ENCODE measurements at places on chromosomes 3 and 15.
A peak's percentile ranks its signal among the peaks of the same experiment; 100 is the strongest.

DNA sequence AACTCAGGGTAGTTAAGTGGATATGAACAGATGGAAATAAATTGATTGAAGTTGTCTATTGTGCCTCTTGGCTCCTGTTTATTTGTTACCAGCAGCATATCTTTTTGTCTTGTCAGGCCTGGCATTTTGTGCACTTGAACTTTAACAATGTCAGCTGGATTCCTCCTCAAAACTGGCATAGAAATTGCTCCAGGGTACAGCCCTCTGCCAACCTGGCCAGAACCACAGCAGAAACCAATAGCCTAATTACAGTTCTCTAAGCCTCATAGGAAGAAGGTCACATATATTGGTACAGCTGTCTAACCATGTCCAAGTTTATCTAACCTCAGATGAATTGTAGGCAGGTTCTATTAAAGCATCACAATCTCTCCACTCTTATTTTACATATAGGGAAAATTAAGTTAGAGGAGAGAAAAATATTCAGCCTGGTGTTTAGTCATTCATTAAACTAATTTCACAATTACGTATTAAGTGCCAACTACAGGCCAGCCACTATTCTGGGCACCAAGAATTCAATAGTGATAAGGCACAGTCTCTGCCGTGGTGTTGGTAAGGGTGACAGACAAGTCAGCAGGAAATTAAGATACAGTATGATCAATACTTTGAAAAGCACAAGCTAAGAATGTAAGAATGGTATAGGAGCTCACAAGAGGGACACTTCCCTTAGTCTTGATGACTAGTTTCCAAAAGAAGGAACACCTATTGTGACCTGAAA, 452.9 kb upstream of the NECTIN3 start:
- no peak for DNase-seq

GRCh38 chr15:66608881-66609280, 43.1 kb upstream of the LCTL start:
- DNase-seq = no peak

DNA sequence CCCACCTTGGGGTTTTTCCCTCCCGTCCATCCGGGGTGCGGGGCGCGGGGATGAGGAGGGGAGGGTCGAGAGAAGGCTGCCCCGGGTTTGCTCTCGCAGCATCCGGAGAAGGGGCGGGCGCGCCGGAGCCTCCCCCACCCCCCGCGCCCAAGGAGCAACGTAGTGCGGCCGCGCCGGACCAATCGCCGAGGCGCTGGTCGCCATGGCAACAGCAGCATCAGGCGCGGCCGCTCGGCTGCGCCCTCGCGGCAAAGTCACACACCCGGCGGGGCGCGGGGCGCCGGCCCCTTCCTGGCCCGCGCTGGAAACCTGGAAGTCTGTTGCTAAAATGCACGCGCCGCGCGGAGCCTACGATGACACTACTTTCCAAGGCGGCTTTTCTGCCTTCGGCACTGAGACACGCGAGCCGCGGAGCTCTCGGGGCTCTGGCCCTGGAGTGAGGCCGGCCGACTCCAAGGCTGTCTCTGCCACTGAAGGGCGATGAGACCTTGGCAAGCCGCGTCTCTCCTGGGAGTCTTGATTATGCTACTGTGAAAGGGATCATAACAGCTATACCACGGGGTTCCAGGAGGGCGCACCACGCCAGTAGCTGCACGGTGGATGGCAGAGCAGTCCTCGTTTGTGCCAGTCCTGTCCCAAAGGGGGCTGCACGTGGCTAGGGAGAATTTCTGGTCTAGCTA, at the start of gene IQSEC1:
TSS of gene IQSEC1 (minus strand) at position 104 of the 680 bp plus-strand sequence. CDS start 415 bp downstream, outside the sequence.
- no peak for DNase-seq

- no peak for DNase-seq
Measured at GRCh38 chr3:174710612-174711011, 148.5 kb upstream of the NAALADL2 start.

GRCh38 chr15:73127302-73127936, 75.2 kb downstream of the NEO1 start:
- DNase-seq = peak; percentile 17

GRCh38 chr3:160210341-160210740, 14.9 kb upstream of the C3orf80 start:
- no peak for DNase-seq

DNA sequence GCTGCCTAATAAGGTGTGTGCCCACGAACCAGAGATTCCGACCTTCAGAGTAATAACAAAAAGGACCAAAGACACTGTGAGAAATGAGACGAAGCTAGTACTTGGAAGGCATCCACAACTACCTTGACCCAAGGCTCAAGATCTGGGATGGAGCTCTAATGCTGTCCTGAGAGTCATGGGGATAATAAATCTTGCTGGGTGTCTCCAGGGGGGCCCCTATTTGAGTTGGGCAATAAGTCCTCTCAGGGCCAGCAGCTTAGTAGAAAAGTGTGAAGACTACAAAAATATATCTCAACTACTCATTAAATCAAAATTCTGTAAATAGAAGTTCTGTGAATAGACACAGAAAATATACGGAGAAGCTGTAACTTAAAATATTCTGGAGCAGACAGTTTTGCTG, 2.9 kb upstream of the NDN start:
- no peak for DNase-seq

DNA sequence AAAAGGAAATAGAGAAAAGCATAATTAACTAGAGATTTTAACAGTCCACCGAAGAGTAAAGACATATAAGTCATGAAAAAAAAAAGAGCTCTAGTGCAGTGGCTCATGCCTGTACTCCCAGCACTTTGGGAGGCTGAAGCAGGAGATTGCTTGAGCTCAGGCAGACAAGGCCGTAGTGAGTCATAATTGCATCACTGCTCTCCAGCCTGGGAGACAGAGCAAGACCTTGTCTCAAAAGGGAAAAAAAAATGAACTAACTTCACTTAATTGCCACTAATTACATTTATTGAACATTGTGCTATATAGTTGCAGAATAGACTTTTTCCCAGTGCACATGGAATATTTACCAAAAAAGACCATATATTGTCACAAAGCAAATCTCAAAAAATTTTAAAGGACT, 221.8 kb downstream of the CBLB start:
- DNase-seq = peak; percentile 16

GRCh38 chr3:29201604-29202003, 79.3 kb upstream of the RBMS3 start:
- DNase-seq = no peak

DNA sequence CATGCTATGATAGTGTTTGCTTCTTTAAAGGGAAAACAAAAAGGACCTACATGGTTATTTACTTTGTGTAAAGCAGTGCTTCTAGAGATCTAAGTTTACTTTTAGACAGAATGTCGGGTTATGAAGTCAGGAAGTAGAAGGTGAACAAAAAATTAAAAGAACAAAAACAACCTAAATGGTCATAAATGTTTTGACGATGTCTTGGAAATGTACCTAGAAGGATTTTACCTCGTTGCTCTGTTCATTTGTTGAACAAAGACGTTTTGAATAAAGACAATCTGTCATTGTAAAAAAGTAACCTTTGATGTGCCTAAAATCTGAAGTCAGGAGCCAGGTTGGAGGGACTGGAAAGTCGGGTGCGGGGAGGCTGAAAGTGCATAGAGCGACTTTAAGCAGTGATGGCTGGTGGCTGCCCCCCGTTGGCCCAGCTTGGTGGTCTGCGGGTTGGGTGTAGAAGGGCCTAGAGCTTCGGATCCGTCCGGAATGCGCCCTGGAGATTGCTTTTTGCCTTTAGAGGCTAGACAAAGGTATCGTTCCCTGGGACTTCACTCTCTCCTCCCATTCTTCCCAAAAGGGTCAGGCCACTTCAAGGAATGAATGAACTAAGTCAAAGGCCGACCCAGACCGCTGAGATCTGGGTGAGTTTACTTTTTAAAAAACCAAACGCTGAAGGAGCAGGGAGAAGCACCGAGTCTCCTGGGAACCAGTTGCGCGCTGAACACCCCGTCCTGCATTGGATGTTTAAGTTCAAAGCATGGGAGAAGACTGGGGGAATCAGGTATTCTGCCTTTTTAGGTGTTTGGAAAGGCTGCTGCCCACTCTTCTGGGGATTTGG, 2.1 kb downstream of the SOX14 start:
- no peak for DNase-seq

DNA sequence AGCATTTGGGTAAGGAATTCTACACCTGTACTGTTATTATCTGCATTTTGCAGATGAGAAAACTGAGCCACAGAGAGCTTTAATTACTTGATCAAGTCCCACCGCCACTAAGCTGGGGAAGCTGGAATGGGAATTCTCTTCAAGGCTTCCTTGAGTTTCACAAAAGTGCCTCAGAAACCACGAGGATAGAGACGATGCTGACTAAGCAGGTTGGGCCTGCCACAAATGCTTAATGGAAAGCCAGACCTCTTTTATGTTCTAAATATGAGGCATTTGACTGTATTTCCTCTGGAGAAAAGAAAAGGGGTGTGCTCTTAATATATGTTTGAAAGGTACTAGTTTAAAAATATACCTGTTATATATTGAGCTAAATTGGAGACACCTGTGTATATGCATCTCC, 34.7 kb downstream of the ADAMTS9 start:
- DNase-seq = no peak

- DNase-seq = no peak
Measured at GRCh38 chr15:80007532-80007931, 36.5 kb upstream of the BCL2A1 start.

- DNase-seq = no peak
Measured at GRCh38 chr3:4693620-4694019, 200.5 kb downstream of the ITPR1 start.

DNA sequence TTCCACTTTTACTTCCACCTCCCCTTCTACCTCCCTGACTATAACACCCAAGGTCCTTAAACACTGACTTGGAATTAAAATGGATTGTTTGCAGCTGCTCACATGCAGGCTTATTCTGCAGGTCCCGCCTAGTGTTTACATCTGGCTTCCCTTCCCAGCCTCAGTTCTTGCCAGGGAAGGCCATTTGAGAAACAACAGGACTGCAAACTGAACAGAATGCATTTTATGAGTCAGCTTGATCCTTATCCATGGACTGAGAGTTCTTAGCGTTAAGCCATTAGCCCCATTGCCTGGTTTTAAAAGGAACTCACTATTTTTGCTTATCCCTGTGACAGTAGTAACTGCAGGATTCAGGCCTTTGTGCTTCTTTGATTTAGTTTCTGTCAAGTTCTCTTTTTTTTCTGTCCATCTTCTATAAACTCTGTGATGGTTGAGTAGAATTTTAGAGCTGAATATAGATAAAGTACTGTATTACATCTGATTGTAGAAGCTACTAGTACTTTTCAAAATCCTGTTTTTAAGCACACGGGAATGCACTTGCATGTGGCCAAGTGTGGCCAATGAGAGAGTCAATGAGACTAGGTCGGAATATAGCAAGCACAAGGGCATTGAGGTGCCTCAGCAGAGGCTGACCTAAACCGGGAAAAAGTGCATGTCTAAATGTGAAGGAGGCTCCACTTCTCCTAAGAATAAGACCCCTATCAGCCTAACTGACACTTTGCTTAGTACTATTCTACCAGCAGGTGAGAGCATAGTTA, 106.4 kb downstream of the TUSC7 start:
- DNase-seq = no peak

DNA sequence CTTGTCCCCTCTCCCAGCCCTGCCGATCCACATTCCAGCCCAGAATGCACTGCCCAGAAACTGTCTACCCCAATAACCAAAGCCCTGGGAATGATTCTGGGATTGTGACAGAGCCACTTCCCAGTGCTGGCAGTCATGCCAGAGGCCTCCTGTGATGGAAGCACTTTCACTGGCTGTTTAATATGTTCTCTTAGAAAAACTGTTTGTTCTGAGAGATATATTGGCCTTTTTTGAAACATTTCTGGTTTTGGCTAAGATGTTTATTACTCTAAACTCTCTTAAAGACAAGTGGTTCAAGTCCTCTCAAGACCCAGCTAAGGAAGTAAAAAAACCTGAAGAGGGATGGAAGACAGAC, 74.0 kb upstream of the HACD2 start:
- no peak for DNase-seq
